H1 (cell line): ENCODE measurements at places on chromosomes 7 and 10. TPM values are rescaled to one million over a fixed set of nuclear protein-coding genes. Genes with fewer than 3 reads are reported as not detected.

The H2BK1 gene
- not detected in 2 replicates for total RNA-seq

The SEM1 gene
- 75.3 and 80.2 TPM in 2 replicates for total RNA-seq

The CYP3A7 gene
- not detected in 2 replicates for total RNA-seq

The TMEM196 gene
- 0.07 and 0.33 TPM in 2 replicates for total RNA-seq

The MMD2 gene
- total RNA-seq, result not detected in 2 replicates

The SYT15 gene
- total RNA-seq, result 0.61 and 1.5 TPM in 2 replicates

The DYNC1I1 gene
- total RNA-seq, result 0.58 and 1.2 TPM in 2 replicates

The PHYHIPL gene
- 0.33 and 0.48 TPM in 2 replicates for total RNA-seq

The ZNF107 gene
- 27.5 and 31.0 TPM in 2 replicates for total RNA-seq

The NUTM2E gene
- 0.21 and 0.28 TPM in 2 replicates for total RNA-seq

The NPTX2 gene
- 14.0 and 18.4 TPM in 2 replicates for total RNA-seq

The NPFFR1 gene
- total RNA-seq, result 0.06 TPM in 1 of 2 replicates, not detected in the other

The SYNPO2L gene
- 0.11 and 0.19 TPM in 2 replicates for total RNA-seq

The CFAP46 gene
- 3.1 and 4.8 TPM in 2 replicates for total RNA-seq

The BRAT1 gene
- 42.3 and 45.2 TPM in 2 replicates for total RNA-seq

The ZMIZ1 gene
- 28.0 and 29.7 TPM in 2 replicates for total RNA-seq

The ASB10 gene
- not detected in 2 replicates for total RNA-seq

The CHAT gene
- total RNA-seq, result not detected in 2 replicates

The FANK1 gene
- total RNA-seq, result 0.84 TPM in 1 of 2 replicates, not detected in the other

The MMP21 gene
- not detected in 2 replicates for total RNA-seq

The ASAH2 gene
- 2.0 and 3.1 TPM in 2 replicates for total RNA-seq

The TUBAL3 gene
- not detected in 2 replicates for total RNA-seq

The FRMPD2 gene
- 0.07 and 0.10 TPM in 2 replicates for total RNA-seq

The BTAF1 gene
- 39.1 TPM in 2 replicates for total RNA-seq

The NAMPT gene
- total RNA-seq, result 95.9 and 103 TPM in 2 replicates

The UTF1 gene
- total RNA-seq, result 21.7 and 21.8 TPM in 2 replicates

The FAM24B gene
- 0.50 and 0.73 TPM in 2 replicates for total RNA-seq

The OPN1SW gene
- total RNA-seq, result not detected in 2 replicates

The PFKP gene
- total RNA-seq, result 128 TPM in 2 replicates

The CTTNBP2 gene
- total RNA-seq, result 30.9 and 35.1 TPM in 2 replicates

The TMEM229A gene
- total RNA-seq, result 0.54 and 0.75 TPM in 2 replicates

The CASP7 gene
- total RNA-seq, result 4.1 and 5.0 TPM in 2 replicates

The MYL10 gene
- total RNA-seq, result 0.44 TPM in 1 of 2 replicates, not detected in the other

The MAGI2 gene
- total RNA-seq, result 27.0 and 27.3 TPM in 2 replicates

The ZNF467 gene
- total RNA-seq, result 0.40 and 0.50 TPM in 2 replicates

The SPDYE16 gene
- total RNA-seq, result not detected in 2 replicates

The HOXA4 gene
- not detected in 2 replicates for total RNA-seq

The SSC4D gene
- total RNA-seq, result 10.8 and 11.8 TPM in 2 replicates

The ZNF503 gene
- total RNA-seq, result 0.13 and 0.27 TPM in 2 replicates

The SEPTIN7 gene
- 177 and 183 TPM in 2 replicates for total RNA-seq

The NEUROD6 gene
- not detected in 2 replicates for total RNA-seq

The CCSER2 gene
- total RNA-seq, result 30.5 and 32.4 TPM in 2 replicates

The SPDYE3 gene
- total RNA-seq, result not detected in 2 replicates

The ACBD7 gene
- 17.8 and 19.6 TPM in 2 replicates for total RNA-seq

The RADIL gene
- 5.0 and 5.4 TPM in 2 replicates for total RNA-seq

The IDI2 gene
- not detected in 2 replicates for total RNA-seq

The EFCAB10 gene
- total RNA-seq, result 3.1 TPM in 2 replicates

The LBX1 gene
- total RNA-seq, result not detected in 2 replicates

The ADIRF gene
- not detected in 2 replicates for total RNA-seq

The SVOPL gene
- total RNA-seq, result 1.1 TPM in 2 replicates

The CPXM2 gene
- 2.5 and 2.9 TPM in 2 replicates for total RNA-seq

The ZNF117 gene
- 10.2 and 13.0 TPM in 2 replicates for total RNA-seq

The PYROXD2 gene
- 3.2 and 4.2 TPM in 2 replicates for total RNA-seq
